NCI-H69 (cell line): ENCODE measurements at places on chromosomes 11 and 22.

- peak; percentile 88 for DNase-seq
These were observed 150.7 kb downstream of the ADAMTS15 start for GRCh38 chr11:130599073-130599654.

- DNase-seq: no peak
These were observed 2.9 kb downstream of the SYVN1 start for GRCh38 chr11:65131417-65131776.

DNA sequence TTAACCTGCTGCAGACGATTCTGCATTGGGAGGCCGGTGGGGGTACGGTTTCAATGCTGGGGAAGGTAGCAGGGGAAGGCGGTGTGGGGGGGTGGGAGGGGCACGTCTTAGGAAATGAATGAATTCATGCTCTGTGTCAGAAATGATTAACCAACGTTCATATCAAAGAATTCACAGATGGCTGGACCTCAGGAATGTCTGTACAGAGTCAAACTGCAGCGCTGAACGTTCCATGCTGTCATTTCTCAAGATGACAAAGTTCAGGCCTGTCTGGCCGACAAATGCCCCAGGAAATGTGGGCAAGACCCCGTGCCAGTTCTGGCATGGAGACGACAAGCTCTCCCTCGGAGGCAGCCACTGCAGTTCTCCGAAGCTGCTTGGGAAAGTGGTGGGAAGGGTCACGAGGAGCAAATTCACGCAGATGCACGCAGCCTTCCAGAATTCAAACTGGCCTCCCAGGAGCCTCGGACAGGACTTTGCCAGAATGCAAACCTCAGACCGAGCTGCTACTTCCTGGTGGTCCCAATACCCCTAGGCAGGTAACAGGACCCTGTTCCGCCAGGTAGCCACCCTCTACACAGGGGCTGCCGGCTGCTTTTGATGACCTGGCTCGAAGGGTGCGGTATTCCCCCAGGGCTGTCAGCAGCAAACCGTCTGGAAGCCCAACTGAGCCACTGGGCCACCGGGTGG lies 81.5 kb downstream of the TRMU start:
- no peak for DNase-seq

DNA sequence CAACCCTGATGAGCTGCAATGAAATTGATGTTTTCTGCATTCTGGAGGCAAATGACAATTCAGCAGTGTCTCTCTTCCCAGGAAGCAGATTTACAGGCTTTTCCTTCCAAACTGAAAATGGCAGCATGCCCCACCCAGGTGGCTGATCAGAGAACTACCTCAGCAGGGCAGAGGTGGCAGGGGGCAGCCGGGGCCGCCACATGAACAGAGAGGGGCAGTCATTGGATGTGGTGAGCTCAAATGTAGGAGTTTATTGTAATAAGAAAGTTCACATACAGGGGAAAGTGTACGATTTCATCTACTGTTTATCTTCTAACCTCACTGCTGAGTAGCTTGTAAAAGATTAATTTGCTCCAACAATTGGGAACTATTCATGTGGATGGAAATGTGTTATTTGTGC lies 15.7 kb upstream of the PARVA start:
- peak; percentile 85 for DNase-seq

GRCh38 chr22:40862013-40862412 lies at the start of gene DNAJB7:
TSS of gene DNAJB7 (minus strand) at chr22:40862113. CDS start at chr22:40861994, 119 bp downstream.
- DNase-seq: no peak

- no peak for DNase-seq
These were observed 16.2 kb downstream of the DYNC2H1 start for GRCh38 chr11:103125462-103125861.

DNA sequence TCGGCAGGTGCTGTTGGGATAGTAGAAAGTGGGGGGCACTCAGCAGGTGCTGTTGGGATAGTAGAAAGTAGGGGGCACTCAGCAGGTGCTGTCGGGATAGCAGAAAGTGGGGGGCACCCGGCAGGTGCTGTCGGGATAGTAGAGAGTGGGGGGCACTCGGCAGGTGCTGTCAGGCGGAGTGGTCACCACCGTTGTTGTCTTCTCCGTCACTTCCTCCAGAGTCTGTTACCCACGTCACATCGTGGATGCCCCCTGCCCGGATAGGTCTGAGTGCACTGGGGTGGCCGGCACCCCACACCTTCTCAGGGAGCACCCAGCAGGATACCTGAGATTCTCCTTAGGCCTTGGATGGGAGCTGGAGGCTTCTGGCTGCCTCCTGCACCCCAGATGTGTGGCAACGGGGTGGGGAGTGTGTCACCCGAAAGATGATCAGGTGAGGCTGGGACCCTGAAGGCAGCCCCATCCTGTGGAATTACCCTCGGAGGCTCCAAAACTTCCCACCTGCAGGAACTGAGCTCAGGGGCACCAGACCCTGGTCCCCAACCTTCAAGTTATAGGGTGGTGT lies 24.1 kb upstream of the KRTAP5-7 start:
- no peak for DNase-seq

DNA sequence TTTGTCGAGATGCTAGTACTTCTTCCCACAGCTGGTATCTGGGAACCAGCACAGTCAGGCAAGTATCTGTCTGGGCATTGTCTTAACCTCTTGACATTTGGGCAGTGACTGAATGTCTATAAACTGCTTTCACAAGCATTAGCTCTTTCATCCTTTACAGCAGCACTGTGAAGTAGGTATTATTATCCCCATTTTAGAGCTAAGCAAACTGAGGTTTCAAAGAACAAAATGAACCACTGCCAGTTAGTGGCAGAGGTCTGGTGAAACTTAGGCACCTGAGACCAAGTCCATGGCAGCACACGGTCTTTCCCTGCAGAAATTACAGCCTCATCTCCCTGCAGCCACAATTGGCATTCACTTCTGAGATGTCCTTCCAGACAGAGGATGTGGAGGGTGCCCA lies 111.0 kb upstream of the TBCEL start:
- no peak for DNase-seq

- peak; percentile 36 for DNase-seq
These were observed 321.7 kb upstream of the PLET1 start for GRCh38 chr11:112582366-112582765.

DNA sequence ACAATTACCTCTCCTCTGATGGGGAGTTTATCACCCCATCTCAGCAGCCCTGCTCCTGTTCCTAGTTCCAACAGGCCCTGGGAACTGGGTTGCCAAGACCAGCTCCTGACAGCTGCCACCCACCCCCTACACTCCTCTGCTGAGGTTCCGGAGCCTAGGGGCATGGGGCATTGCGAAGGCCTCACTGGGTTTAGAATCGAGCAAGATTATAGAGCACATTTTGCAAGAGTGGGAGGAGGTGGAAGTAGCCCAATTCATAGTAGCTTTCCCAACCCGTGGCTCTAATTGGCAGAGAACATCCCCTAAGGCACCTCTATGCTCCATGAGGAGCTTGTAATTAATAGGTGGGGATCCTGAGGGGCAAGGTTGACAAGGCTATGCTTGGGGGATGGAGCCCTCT lies 23.0 kb downstream of the MYEOV start:
- DNase-seq: no peak

DNA sequence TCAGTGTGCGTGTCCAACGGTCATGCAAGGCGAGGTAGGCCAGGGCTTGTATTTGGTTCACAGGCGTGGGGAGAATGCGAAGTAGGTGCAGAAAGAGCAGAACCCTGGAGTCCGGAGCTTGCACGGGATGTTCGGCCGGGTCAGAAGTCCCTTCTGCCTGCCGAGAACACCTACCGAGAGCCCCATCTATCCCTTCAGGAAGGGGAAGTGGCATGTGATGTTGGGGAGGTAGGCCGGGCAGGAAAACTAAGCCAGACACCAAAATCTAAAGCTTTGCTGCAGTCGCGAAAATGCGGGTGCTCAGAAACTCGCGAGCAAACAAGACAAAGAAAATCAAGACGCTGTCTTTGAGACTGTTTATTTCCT lies 435 bp upstream of the TAF6L start:
- DNase-seq: peak; percentile 88

DNA sequence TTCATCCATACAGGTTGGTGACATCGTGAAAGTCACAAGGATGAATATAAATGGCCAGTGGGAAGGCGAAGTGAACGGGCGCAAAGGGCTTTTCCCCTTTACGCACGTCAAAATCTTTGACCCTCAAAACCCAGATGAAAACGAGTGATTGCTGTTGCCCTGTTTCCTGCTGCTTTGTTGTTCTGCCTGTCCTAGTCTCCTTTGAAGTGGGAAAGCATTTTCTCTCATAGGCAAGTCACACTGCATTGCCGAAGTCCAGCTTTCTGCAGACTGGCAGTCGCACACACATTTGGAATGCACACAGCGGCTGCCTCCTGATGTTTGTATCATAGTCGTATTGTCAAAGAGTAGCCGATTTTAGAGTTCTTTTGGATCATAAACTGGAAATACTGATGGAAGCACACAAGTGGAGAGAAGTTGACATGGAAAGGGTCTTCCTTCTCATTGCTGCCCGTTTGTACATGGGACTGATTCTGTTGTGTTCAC lies 17.3 kb upstream of the AIFM3 start:
- DNase-seq: no peak

DNA sequence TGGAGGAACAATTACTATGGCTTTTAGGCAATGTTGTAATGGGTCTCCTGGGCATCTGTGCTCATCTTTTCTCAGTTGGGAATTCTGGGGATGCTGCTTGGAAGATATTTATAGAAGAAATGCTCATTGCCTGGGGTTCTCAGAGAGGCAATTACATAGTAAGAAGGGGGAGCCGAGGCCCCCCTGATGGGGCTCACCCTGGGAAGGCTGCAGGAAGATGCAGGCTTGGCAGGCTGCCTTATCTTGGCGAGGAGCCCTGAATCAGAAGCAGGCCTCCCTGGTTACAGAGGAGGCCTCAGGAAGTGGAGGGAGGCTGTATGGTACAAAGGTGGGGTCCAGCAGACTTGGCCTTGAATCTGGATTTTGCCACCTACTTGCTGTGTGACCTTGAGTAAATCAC lies 60.6 kb upstream of the CRYBB3 start:
- DNase-seq: peak; percentile 66

GRCh38 chr22:33357981-33358399 lies 299.8 kb upstream of the SYN3 start:
- DNase-seq: no peak

DNA sequence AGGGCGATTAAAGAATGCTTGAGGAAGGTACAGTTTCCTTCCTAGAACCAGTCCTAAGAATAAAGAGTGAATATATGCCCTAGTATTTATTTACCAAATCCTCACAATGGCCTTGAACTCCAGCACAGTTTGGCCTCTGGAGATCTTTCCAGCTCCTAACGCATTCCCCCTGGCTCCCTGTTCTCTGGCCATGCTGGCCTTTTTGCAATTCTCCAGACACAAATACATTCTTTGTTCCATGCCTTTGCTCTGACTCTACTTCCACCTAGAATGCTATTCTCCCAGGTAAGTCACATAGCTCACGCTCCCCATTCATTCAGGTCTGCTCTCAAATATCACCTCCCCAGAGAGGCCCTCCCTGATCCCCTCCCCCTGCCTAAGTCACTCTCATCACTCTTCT lies 3.7 kb upstream of the DGKZ start:
- DNase-seq: peak; percentile 50
